SJSA1 (cell line): ENCODE measurements at places on chromosomes 2 and 18. TPM values are rescaled to one million over a fixed set of nuclear protein-coding genes. Genes with fewer than 3 reads are reported as not detected.

- no peak overlapping the region for H3K4me3 ChIP-seq
- no peaks in the 10 kb centered on the region for H3K27me3 ChIP-seq
- H3K4me1 ChIP-seq: no peaks in the 10 kb centered on the region
- no peaks in the 10 kb centered on the region for H3K36me3 ChIP-seq
- H3K27ac ChIP-seq: no peak overlapping the region
Observed at GRCh38 chr2:209929369-209929768, 73.1 kb upstream of the RPE start.

DNA sequence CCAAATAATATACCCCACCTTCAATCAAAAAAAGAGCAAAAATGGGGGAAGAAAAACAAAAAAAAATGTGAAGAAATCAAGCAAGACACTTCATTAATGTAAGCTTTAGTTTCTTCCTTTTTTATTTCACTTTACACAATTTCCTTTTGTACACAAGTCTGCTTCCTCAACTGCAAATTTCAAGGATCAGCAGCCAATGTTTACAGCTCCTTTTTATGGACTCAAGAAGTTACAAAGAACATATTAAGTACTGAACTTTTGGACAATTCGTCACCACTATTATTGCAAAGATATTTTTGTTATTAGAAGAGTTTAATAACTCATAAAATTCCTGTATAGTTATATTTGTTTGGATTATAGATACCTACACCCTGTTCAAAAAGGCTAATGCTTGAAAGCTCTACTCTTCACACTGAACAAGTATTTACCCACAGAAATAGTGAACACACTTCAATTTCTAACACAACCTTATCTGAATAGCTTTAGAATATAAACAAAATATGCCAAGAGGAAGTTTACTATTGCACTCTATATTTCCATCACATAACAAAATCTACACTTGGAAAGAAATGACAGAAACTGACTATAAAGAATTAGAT is 658.7 kb upstream of the CNTNAP5 start:
- H3K27ac ChIP-seq: no peak overlapping the region
- no peaks in the 10 kb centered on the region for H3K36me3 ChIP-seq
- no peaks in the 10 kb centered on the region for H3K27me3 ChIP-seq
- H3K4me3 ChIP-seq: no peak overlapping the region
- no peaks in the 10 kb centered on the region for H3K4me1 ChIP-seq

DNA sequence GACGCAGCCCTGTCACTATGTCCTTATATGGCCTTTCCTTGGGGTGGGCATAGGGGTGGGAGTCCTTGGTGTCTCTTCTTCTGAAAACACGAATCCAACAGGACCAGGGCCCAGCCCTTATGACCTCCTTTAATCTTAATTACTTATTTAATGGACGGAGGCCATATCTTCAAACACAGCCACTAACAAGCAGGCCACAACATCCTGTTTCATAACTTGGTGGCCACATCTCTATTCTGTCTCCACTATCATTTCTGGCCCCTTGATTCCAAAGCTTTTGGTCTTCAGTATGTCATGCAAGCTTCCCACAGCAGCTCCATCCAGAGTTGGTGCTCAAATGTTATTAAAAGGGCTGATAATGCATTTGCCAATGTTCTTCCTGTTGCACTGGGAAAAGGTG is 287.3 kb upstream of the SMIM21 start:
- no peaks in the 10 kb centered on the region for H3K36me3 ChIP-seq
- DNase-seq: no peak
- H3K27ac ChIP-seq: no peak overlapping the region
- H3K4me3 ChIP-seq: no peak overlapping the region
- no peaks in the 10 kb centered on the region for H3K4me1 ChIP-seq
- no peaks in the 10 kb centered on the region for H3K27me3 ChIP-seq

GRCh38 chr2:145692971-145693478 is 1173.1 kb upstream of the ZEB2 start:
- H3K36me3 ChIP-seq: no peaks in the 10 kb centered on the region
- no peaks in the 10 kb centered on the region for H3K27me3 ChIP-seq
- DNase-seq: no peak
- H3K27ac ChIP-seq: no peak overlapping the region

HOXD4 gene
- total RNA-seq: 0.29 and 5.9 TPM in 2 replicates

BMP10 gene
- not detected in 2 replicates for total RNA-seq
